ENCODE measurements at places on chromosomes 4 and X.

GRCh38 chr4:142883040-142883832 is 37.1 kb upstream of the INPP4B start:
- DNase-seq = peak; percentile 28

GRCh38 chrX:109774706-109775105 is 41.6 kb upstream of the ACSL4 start:
- peak; percentile 82 for DNase-seq

DNA sequence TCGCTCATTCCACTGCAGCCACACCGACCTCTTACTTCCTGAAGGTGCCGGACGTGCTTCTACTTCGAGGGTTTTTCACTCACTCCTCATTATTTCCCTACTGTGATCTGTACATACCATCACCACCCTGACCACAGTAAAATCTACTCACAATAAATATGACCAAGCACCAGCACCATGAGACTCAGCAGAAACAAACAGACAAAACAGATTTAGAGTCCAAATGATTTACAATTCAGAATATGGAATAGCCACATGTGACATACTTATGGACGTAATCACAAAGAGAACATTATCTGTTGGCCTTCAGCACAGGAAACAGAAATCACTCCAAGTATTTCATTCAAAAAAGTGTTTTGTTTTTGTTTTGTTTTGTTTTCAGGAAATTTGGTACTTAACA is 16.1 kb upstream of the KLB start:
- peak; percentile 16 for DNase-seq

DNA sequence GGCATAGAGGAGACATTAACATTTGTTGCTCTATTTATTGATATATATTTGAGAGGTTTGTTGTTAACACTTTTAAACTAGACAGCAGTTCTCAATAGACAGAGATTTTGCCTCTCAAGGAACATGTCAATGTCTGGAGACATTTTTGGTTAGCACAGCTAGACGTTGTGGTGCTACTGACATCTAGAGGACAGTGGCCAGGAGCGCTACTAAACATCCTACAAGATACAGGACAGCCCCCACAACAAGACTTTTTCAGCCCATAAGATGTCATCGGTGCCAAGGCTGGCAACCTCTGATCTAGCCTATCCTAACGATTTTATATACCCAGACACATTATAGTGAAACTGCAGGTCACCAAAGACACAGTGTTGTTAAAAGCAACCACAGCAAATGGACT is 18.4 kb upstream of the CTSO start:
- DNase-seq = peak; percentile 79

- no peak for DNase-seq
Measured at GRCh38 chrX:24175276-24175675, 25.7 kb downstream of the ZFX start.

GRCh38 chr4:88147799-88148217 is 10.6 kb downstream of the ABCG2 start:
- DNase-seq = no peak

DNA sequence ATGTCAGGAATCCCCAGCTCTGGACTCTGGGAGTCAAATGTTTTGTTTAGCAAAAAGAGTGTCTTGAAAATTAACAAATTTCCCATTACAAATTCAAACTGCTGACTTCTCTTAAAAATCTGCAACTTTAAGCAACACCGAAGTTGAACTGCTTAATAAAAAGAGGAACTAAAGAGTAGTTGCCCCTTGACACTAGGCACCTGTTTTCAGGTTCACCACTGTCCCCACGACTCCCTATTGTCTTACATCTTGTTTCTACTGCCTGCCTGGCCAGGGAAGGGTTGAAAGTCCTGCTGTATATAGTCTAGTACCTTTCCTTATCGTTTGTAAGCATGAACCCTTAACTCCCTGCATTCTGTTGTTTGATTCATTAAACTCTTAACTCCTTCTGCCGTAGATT is 173.9 kb downstream of the SCFD2 start:
- no peak for DNase-seq

GRCh38 chr4:22191565-22191964 is 243.0 kb upstream of the KCNIP4 start:
- no peak for DNase-seq

GRCh38 chr4:69910016-69910782 is 20.7 kb upstream of the CSN1S1 start:
- peak; percentile 93 for DNase-seq

DNA sequence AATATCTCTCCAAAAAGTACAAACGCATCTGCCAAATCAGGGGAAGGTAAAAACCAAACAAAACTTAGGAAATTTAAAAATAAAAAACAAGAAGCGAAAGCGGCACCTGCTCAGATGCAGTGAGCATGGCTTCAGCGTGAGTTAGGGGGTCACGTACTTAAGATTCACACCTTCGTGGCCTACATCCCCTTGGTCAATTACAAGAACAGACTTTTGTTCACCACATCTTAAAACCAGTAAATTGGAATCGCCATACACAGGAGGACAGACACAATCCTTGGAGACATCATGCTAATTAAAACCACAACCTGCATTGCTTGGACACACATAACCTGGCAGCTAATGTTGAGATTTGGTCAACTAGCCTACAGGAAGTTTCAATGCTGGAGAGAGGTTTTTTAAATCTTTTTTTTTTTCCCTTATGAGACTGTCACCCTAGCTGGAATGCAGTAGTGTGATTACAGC is 12.5 kb upstream of the SEL1L3 start:
- no peak for DNase-seq

- DNase-seq = no peak
Measured at GRCh38 chr4:2280531-2281300, 18.8 kb upstream of the MXD4 start.

All from choroid plexus epithelial cell (primary cell).